G401 (cell line): ENCODE measurements at places on chromosomes 12 and 14.

- no peak for DNase-seq
Measured at GRCh38 chr14:63614679-63615363, 26.9 kb downstream of the WDR89 start.

GRCh38 chr12:109718390-109718789 lies 4.8 kb downstream of the FAM222A start:
- peak; percentile 25 for DNase-seq

- no peak for DNase-seq
Measured at GRCh38 chr14:39946807-39947206, 514.6 kb upstream of the FBXO33 start.

GRCh38 chr12:466039-466438 lies 6.3 kb downstream of the B4GALNT3 start:
- no peak for DNase-seq

GRCh38 chr14:77761205-77761931 lies 412 bp upstream of the SNW1 start:
- peak; percentile 47 for DNase-seq

DNA sequence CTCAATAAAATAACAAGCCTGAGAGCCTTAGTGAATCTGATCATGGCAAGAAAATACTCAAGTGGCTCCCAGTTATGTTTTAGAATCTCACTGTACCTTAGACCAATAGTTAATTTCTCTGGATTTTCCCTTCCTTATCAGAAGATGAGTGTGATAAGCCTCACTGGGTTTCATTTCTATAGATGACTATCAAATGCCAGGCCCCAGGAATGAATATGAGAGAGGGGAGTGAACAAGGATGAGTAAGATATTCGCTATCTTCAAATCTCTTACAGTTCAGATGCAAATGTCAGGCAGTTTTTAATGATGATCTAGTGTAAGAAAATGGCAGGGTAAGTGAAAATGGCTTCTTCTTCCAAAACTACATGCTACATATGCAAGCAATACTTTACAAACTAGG lies 26.1 kb upstream of the OR10P1 start:
- no peak for DNase-seq

- no peak for DNase-seq
Measured at GRCh38 chr12:2751686-2752085, 43.1 kb upstream of the FKBP4 start.

- no peak for DNase-seq
Measured at GRCh38 chr14:70943838-70944237, 36.6 kb downstream of the PCNX1 start.

- DNase-seq: no peak
Measured at GRCh38 chr14:105137481-105138020, 31.0 kb downstream of the JAG2 start.

- DNase-seq: no peak
Measured at GRCh38 chr12:97250483-97250882, 212.1 kb upstream of the RMST start.

DNA sequence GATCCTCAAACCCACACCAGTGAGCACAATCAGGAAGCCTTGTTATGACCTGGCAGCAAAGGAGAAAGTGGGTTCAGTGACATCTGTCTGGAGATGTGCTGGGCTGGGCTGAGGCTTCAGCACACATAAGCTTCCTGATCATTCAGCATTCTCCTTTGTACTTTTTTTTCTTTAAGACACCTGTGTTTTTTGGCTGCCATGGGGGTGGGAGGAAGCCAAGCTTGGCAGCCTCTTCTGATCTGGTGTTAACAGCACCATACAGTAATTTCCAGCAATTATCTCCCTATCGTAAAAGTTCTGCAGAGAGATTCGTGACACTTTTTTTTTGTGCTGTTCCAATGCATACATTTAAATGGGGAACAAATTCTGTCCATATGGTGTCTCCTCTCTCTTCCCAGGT lies 38.9 kb upstream of the RASSF3 start:
- no peak for DNase-seq
